ENCODE measurements at places on chromosomes 4 and X. TPM values are rescaled to one million over a fixed set of nuclear protein-coding genes. Genes with fewer than 3 reads are reported as not detected.

Gene ZMAT1
- 32.8 TPM for total RNA-seq

Gene TMLHE
- total RNA-seq, result 39.5 TPM

Gene PIR
- total RNA-seq, result 27.1 TPM

Gene KIF4A
- 0.59 TPM for total RNA-seq

Gene HELQ
- 22.5 TPM for total RNA-seq

Gene VCX2
- not detected for total RNA-seq

Gene SLC49A3
- total RNA-seq, result 18.0 TPM

Gene ITM2A
- total RNA-seq, result 152 TPM

Gene USP17L10
- not detected for total RNA-seq

GRCh38 chr4:186812592-186812991, 88.9 kb upstream of the FAT1 start:
- H3K36me3 ChIP-seq, result no peaks in the 10 kb centered on the region
- H3K27ac ChIP-seq, result no peak overlapping the region
- H3K4me1 ChIP-seq, result no peaks in the 10 kb centered on the region
- DNase-seq, result no peak
- H3K27me3 ChIP-seq, result no peaks in the 10 kb centered on the region

DNA sequence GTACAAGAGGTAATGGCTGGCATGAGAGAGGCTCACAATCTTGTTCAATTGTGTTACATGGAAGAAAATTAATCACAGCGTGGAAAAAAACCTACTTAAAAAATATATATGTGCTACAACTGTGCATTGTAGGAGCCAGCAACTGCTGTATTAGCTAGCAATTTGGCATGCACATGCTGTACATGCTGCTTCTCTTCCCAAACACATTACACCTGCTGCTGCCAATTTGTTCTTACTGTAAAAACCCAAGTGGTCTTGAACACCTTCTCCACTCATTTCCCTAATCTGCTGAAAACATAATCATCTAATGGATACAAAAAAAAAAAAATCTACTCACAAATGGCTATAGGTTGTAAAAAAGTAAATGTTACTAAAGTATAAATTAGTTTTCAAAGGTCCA, 264.2 kb downstream of the INPP4B start:
- H3K4me3 ChIP-seq, result no peak overlapping the region
- no peak overlapping the region for H3K27ac ChIP-seq
- H3K27me3 ChIP-seq, result no peaks in the 10 kb centered on the region
- no peak for DNase-seq
- H3K4me1 ChIP-seq, result no peaks in the 10 kb centered on the region
- H3K36me3 ChIP-seq, result no peaks in the 10 kb centered on the region

DNA sequence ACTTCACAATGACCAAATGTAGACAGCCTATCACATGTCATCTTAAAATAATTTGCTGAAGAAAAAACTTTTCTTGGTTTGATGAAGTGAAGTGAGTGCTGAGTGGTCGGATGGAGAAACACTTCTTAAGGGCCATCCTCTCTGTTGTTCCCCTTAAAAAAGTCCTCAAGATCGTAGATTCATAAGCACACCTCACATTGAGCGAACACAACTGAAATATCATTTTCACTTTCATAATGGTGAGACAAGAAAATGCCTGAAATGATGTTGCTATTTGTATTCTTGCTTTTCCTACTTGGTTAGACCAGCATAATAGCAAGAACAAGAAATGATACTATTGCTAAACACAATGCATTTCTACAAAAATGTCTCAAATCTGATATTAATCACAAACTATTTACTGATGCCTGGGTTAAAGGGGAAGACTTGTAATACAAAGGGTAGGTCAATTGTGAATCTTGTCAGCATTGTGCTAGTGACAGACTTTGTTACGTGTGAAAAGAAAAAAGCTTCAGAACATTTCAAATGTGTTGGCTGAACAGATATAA, 305.6 kb upstream of the NR3C2 start:
- H3K4me1 ChIP-seq, result no peaks in the 10 kb centered on the region
- no peak overlapping the region for H3K4me3 ChIP-seq
- no peaks in the 10 kb centered on the region for H3K27me3 ChIP-seq
- DNase-seq, result no peak
- H3K36me3 ChIP-seq, result no peaks in the 10 kb centered on the region

- H3K36me3 ChIP-seq, result no peaks in the 10 kb centered on the region
- no peaks in the 10 kb centered on the region for H3K27me3 ChIP-seq
- no peak overlapping the region for H3K27ac ChIP-seq
- peaks cover 48% of the 10 kb centered on the region for H3K4me1 ChIP-seq
Observed at GRCh38 chr4:151192556-151193235, 84.3 kb upstream of the PRSS48 start.

GRCh38 chrX:129423191-129423590, 100.1 kb downstream of the SMARCA1 start:
- H3K4me1 ChIP-seq, result no peaks in the 10 kb centered on the region
- H3K4me3 ChIP-seq, result no peak overlapping the region
- DNase-seq, result no peak
- H3K27me3 ChIP-seq, result no peaks in the 10 kb centered on the region
- no peaks in the 10 kb centered on the region for H3K36me3 ChIP-seq

GRCh38 chrX:29397506-29397905, 810.3 kb downstream of the IL1RAPL1 start:
- H3K27ac ChIP-seq, result no peak overlapping the region
- no peaks in the 10 kb centered on the region for H3K4me1 ChIP-seq
- H3K36me3 ChIP-seq, result no peaks in the 10 kb centered on the region
- no peaks in the 10 kb centered on the region for H3K27me3 ChIP-seq

- no peaks in the 10 kb centered on the region for H3K27me3 ChIP-seq
- H3K4me1 ChIP-seq, result peaks cover 2% of the 10 kb centered on the region
- no peak overlapping the region for H3K27ac ChIP-seq
- no peak overlapping the region for H3K4me3 ChIP-seq
- H3K36me3 ChIP-seq, result no peaks in the 10 kb centered on the region
Observed at GRCh38 chr4:148126825-148127224, 315.4 kb downstream of the NR3C2 start.

DNA sequence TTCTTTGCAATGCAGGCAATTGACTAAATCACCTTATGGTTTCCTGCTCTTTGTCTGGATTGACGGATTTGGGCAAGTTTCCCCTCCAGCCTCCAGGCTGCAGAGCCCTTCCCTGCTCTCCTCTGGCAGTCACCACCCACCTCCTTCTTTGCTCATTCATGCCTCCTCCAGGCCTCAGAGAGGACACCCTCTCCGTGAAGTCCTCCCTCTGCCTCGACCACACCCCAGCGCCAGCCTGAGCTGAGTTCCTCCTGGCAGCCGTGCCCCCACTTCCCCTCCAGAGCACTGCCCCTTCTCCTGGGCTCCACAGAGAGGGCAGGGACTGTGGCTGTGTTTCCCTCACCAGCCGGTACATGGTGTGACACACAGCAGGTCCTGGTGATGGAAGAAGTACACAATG, 53.7 kb downstream of the DCTD start:
- no peak overlapping the region for H3K4me3 ChIP-seq
- no peaks in the 10 kb centered on the region for H3K36me3 ChIP-seq
- no peak for DNase-seq
- H3K27ac ChIP-seq, result no peak overlapping the region

DNA sequence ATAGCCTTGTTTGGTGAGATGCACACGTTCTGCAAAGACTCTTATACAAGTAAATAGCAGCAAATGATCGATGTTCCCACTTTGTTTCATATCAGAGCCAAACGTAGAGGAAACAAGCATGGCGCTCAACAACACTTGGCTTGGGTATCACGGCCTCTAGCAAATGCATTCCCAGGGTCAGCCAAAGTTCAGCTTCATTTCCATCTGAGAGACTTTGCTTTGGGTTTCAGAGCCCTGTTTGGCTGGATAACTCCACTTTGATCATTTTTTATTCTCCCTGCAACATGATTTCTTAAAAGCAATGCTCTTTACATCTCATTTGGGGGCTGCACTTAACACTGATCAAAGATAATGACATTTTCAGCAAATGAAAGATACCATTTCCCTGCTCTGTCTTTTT, 199.2 kb upstream of the FAM9B start:
- no peaks in the 10 kb centered on the region for H3K4me1 ChIP-seq
- H3K27me3 ChIP-seq, result no peaks in the 10 kb centered on the region
- H3K36me3 ChIP-seq, result no peaks in the 10 kb centered on the region
- no peak overlapping the region for H3K27ac ChIP-seq

GRCh38 chr4:169436734-169437133, 166.0 kb upstream of the SH3RF1 start:
- H3K36me3 ChIP-seq, result no peaks in the 10 kb centered on the region
- no peak for DNase-seq
- H3K27ac ChIP-seq, result no peak overlapping the region
- H3K4me3 ChIP-seq, result no peak overlapping the region

- H3K27me3 ChIP-seq, result no peaks in the 10 kb centered on the region
- H3K4me1 ChIP-seq, result peaks cover 3% of the 10 kb centered on the region
- no peak overlapping the region for H3K4me3 ChIP-seq
- no peaks in the 10 kb centered on the region for H3K36me3 ChIP-seq
- no peak for DNase-seq
Observed at GRCh38 chr4:26736621-26737020, 124.0 kb upstream of the STIM2 start.

DNA sequence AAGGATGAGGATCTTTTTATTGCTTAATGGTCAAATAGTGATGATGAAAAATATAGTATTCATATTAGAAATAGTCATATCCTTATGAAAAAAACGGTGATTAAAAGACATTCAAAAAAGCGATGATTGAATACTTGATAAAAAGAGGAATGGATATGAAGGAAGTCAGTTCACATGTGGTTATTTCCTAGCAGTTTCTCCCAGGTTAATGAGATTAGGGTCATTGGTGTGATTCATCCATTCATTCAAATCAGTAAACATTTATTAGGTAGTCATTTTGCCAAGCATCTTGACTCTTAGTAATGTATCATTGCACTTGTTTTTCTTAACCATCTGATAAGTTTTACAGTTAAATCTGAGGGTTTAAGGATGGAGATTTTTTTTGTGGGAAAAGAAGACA, 294.1 kb downstream of the ARHGAP24 start:
- H3K27me3 ChIP-seq, result no peaks in the 10 kb centered on the region
- no peak overlapping the region for H3K4me3 ChIP-seq
- no peak for DNase-seq
- H3K4me1 ChIP-seq, result no peaks in the 10 kb centered on the region
- H3K36me3 ChIP-seq, result no peaks in the 10 kb centered on the region

DNA sequence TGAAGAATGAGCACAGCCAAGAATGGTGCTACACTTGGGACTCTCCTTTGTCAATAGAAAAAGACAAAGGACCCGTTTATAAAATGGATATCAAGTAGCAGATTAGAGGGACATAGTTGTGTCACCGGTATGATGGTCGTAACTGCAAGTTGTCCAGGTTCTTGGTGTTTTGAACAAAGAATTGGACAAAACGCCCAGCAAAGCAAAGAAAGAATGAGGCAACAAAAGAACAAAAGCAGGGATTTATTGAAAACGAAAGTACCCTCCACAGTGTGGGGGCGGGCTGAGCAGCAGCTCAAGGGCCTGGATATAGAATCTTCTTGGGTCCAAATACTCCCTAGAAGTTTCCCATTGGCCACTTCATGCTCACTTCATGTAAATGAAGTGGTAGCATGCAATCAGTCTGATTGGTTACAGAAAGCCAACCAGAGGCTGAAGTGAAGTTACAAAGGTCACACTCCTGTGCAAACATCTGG, 54.7 kb downstream of the SHROOM3 start:
- H3K36me3 ChIP-seq, result no peaks in the 10 kb centered on the region
- no peak overlapping the region for H3K27ac ChIP-seq
- peaks cover 36% of the 10 kb centered on the region for H3K4me1 ChIP-seq
- no peak overlapping the region for H3K4me3 ChIP-seq
- no peak for DNase-seq
- H3K27me3 ChIP-seq, result no peaks in the 10 kb centered on the region

Data from tibial nerve (tissue), 4 donors.